ENCODE measurements at places on chromosomes 4 and X. TPM values are rescaled to one million over a fixed set of nuclear protein-coding genes. Genes with fewer than 3 reads are reported as not detected.

HSFX3 gene
- not detected for total RNA-seq

EPHA5 gene
- total RNA-seq: not detected

DTHD1 gene
- not detected for total RNA-seq

MAGEC2 gene
- not detected for total RNA-seq

ADH1C gene
- not detected for total RNA-seq

REST gene
- total RNA-seq: 40.7 TPM

JCHAIN gene
- 5.9 TPM for total RNA-seq

SULT1B1 gene
- 0.27 TPM for total RNA-seq

KLF8 gene
- total RNA-seq: 4.0 TPM

DNA sequence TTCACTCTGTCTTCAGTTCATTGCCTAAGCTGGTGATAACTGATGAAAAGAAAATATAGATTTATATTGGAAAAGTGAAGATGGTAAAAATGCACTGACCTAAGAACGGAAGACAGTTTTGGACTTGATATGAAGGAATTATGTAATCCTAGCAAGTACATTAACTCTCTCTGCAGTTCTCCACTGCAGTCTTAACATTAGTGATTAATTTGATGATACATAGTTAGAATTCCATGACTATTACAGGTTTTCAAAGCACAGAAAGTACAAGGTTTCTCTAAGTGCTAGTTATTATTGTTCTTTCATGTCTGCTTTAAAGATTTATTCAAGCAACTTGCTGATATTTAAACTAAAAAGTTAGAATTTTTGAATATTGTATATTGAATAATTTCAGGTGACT, 1591.7 kb upstream of the ADGRL3 start:
- DNase-seq: no peak

DNA sequence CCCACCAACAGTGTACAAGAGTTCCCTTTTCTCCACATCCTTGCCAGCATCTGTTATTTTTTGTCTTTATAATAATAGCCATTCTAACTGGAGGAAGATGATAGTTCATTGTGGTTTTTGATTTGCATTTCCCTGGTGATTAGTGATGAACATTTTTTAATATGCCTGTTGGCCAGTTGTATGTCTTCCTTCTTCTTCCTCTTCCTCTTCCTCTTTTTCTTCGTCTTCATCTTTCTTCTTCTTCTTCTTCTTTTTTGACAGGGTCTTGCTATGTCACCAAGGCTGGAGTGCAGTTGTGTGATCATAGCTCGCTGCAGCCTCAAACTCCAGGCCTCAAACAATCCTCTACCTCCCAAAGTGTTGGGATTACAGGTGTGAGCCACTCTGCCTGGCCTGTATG, 87.4 kb downstream of the CCDC160 start:
- DNase-seq: no peak

DNA sequence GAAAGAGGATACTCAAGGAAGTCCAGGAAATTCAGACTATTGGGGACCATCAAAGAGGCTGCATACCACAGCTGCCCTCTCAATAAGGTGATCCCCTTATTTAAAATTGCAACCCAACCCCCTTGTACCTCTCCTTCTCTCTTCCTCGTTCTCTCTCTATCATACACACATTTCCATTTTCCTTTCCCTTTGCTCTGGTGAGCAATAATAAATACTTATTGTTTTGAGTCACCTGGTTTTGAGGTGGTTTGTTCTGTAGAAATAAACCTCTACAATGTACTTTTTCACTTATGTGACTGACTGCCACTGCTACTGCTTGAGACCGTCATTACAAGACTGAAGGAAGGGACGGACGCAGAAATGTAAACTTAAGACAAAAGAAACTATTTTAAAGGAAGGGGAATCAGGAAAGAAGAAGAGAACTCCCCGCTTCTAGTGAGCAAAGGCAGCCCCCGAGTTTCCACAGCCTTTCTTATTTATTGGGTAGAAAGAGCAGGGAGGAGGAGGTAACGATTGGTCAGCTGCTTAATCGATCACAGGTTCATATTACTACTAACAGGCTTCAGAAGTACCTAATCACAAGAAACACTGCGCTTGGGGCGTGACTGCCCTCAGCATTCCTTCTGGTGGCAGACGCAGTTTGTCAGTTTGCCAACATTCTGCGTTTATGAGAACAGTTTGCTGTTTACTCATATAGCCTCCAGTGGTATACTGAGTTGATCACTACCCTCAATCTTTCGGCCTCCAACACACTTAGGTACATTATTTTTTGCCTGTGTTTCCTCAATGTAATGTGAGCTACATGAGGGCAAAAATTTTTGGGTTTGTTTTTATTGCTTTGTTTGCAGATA, 16.9 kb upstream of the TMEM165 start:
- DNase-seq: no peak

- DNase-seq: no peak
Measured at GRCh38 chr4:183300070-183300469, 20.0 kb downstream of the CLDN22 start.

GRCh38 chr4:22192084-22192511, 243.5 kb upstream of the KCNIP4 start:
- no peak for DNase-seq

- no peak for DNase-seq
Measured at GRCh38 chrX:23478561-23478960, 143.9 kb downstream of the PTCHD1 start.

- peak; percentile 59 for DNase-seq
Measured at GRCh38 chrX:71095981-71096759, 519 bp downstream of the FOXO4 start.

DNA sequence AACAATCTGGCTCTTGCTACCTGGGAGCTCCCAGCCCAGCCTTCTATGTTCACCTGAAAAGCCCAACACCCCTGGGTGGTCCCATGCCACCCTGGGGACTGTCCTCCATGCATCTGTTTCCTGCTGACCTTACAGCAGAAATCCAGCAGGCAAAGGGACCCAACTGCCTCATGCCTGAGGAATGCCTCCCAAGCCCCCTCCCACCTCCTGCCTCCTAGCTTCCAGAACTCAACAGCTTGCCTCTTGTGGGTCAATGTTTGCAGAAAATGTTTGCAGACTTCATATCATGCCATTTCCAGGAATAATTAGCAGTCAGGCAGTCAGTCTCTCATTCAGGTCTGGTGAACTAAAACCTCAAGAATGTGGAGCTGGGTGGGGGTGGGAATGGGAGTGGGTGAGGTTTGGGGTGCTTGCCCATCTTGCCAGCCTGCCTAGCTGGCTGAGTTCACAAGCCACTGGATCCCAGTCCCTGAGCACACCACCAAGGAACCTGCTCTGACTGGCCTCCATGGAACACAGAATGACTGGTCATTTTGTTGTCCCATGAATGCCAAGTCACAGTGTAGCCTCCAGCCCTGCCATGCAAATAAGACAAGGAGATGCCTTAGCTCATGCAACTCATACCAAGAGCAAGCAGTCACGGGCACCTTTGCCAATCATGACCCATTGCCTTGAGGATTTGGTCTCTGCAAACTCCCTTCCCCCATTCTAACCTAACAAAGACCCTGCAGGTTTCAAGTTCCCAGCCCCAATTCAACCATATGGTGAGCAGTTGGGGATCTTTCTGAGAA, 12.1 kb upstream of the PLAC1 start:
- DNase-seq: no peak

GRCh38 chrX:51955200-51955599, 61.8 kb downstream of the MAGED1 start:
- DNase-seq: no peak

- no peak for DNase-seq
Measured at GRCh38 chr4:141851246-141851891, 215.0 kb downstream of the IL15 start.

DNA sequence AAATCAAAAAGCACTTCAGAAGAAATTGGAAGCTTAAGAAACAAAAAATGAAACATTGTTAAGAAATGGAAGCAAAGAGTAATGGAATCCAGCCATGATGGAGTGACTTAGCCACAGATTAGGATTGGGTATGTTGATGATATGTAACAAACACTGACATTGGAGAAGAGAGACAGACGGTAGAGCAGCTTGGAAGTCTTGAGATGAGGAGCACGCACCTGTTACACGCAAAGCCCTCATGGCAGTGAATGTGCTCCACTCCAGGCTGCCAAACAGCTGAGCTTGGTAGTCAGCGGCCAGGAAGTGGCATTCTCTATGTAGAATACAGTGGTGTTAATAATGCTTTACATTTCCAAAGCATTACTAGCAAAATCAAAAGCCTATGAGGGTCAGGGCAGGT, 56.9 kb upstream of the GPRIN3 start:
- DNase-seq: no peak

GRCh38 chr4:142404191-142404611, 441.9 kb downstream of the INPP4B start:
- no peak for DNase-seq

DNA sequence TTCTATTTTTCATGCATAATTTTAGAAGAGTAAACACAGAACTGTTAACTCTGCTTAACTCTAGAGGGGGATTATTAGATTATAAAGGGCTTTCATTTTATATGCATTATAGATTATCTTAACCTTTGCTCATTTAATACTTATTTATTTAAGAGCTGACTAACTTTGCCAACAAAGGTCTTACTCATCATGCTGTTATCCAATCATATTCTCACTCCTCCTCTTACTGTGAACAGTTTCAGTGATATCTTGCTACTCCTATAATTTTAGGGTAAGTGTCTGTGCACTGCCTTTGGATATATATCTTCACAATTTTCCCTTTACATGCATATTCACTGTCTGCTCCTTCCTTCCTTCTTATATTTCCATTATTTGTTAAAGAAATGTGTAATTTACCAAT, 1814.9 kb downstream of the STIM2 start:
- DNase-seq: no peak

GRCh38 chr4:40788331-40788730, 38.6 kb downstream of the NSUN7 start:
- DNase-seq: no peak

- no peak for DNase-seq
Measured at GRCh38 chr4:105192474-105192873, 45.8 kb downstream of the TET2 start.

DNA sequence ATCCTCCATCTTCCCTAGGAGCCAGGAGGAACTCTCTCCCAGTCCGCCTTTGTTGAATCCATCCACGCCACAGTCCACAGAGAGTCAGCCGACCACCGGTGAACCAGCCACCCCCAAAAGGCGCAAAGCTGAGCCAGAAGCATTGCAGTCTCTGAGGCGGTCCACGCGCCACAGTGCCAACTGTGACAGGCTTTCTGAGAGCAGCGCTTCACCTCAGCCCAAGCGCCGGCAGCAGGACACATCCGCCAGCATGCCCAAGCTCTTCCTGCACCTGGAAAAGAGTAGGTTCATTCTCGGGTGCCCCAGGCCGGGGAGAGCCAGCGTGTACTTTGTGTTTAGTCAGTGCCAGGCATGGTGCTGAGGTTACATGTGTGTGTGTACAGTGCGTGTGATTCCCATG, 7.4 kb downstream of the MSL3 start:
- DNase-seq: no peak

DNA sequence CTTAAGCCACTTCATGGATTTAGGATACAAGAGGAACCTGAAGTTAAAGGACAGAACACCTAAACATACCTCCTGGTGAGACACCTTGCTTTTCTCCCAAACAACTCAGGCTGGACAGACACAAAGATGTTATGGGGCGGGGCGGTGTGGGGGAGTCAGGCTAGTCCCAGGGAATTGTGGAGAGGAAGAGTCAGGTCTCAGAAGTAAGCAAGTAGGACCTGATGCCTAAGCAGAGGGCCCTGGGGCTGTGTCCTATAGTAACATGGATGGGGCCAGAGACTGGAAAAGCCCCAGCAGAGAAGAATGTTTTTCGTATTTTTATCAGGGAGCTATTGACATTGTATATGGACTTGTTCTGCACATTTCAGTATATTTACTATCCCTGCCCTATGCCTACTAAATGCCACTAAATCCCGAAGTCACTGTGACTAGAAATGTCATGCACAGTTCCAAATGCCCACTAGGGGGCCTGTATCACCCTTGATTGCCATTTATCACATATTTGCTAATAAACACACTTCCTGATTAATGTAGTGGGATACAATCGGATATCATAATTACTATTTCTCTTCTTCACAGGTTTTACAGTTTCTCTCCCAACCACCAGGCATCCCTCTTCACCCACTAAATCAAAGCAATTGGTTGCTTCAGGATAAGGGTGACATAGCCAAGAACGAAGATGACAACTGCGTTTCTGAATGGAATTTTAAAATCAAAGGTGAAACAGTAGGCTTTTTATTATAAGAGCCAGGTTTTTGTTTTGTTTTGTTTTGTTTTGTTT, 23.8 kb upstream of the ARHGAP10 start:
- DNase-seq: peak; percentile 74

DNA sequence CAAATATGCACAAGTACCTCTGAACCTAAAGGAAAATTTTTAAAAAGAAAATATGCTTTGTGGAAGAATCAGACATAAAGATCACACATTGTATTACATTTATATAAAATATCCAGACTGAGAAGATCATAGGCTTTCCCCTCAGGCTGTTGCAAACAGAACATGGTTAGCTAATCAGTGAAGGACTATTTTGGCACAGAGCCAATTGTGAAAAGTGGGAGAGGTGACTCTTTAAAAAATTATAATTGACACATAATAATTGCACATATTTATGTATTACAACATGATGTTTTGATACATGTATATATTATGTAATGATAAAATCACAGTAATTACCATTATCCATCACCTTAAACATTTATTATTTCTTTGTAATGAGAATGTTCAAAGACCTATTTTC, 44.1 kb upstream of the FOXR2 start:
- no peak for DNase-seq

DNA sequence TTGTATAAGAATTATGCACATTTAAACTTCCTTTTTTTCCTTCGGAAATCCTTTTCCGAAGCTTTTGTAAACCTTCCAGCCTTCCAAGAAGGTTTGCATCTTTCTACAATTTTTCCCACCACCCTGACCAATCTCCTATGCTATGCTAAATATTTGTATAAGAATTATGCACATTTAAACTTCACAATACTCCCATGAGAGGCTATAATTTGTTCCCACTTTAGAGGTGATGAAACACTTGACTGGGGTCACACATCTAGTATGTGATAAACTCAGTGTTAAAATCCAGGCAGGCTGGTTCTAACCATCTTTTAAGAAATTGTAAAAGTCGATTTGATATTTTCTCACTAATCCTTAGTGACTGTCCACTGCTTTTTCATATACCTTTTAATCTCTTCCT, 22.1 kb downstream of the NUDT6 start:
- no peak for DNase-seq

DNA sequence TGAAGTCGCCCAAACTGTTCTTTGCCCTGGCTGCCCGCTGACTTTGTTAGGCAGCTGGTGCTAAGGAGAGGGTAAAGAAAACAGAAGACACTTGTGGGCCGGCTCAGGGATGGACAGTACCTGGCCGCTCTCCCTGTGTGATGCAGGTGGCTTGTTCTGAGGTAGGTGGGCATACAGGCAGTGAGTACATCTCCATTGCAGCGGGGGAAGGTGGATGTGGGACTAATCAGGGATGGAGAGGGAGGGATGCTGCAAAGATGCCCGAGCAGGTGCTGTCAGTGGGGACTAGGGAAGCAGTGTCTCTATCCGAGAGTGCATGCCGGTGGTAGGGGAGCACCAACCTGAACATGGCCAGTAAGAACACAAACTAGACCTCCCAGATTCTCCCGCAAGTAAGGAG, 67.0 kb downstream of the SORBS2 start:
- DNase-seq: no peak

- no peak for DNase-seq
Measured at GRCh38 chr4:68874507-68874906, 58.7 kb downstream of the UGT2B10 start.

All from hematopoietic multipotent progenitor cell (in vitro differentiated cells).